ENCODE measurements at places on chromosomes 1 and 21. TPM values are rescaled to one million over a fixed set of nuclear protein-coding genes. Genes with fewer than 3 reads are reported as not detected.
A peak's percentile ranks its signal among the peaks of the same experiment; 100 is the strongest.

DNA sequence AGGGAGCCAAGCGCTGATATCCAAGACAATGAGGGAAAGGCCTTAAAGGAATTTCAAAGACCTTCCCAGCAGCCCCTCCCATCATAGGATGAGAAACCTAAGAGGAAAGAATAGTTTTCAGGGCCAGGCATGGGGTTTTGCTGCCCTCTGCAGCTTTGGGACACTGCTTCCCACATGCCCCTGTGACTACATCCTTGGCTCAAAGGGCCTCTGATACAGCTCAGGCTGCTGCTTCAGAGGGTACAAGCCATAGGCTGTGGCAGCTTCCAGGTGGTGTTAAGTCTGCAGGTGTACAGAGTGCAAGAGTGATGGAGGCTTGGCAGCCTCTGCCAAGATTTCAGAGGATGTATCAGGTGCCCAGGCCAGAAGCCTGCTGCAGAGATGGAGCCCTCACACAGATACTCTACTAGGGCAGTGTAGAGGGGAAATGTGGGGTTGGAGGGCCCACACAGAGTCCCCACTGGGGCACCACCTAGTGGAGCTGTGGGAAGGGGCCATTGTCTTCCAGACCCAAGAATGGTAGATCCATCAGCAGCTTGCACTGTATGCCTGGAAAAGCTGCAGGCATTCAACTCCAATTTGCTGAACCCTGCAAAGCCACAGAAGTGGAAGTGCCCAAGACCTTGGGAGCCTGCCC lies 125.8 kb downstream of the SLC45A1 start:
- peaks cover 15% of the 10 kb centered on the region for H3K36me3 ChIP-seq
- H3K27ac ChIP-seq, result no peak overlapping the region
- peaks cover 13% of the 10 kb centered on the region for H3K27me3 ChIP-seq
- DNase-seq, result no peak
- H3K4me3 ChIP-seq, result no peak overlapping the region

DNA sequence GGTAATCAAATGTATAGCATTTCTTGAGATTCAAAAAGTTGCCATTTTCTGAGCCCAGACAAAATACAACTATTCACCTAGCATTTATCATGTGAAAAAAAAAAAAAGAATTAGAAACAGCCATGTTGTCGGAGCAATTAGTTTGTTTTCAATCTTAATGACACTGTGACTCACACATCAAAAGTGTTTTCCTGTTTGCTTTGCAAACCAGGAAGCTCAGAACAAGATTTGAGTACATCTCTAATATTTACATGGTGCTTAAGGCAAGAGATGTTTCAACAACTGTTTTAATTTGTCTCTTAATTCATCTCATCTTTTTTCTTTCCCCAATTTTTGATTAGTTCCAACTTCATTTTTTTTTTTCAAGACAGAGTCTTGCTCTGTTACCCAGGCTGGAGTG lies 62.5 kb upstream of the CAPZB start:
- no peaks in the 10 kb centered on the region for H3K4me1 ChIP-seq
- no peak overlapping the region for H3K27ac ChIP-seq
- no peak overlapping the region for H3K4me3 ChIP-seq
- peaks cover 2% of the 10 kb centered on the region for H3K27me3 ChIP-seq
- H3K36me3 ChIP-seq, result peaks cover 21% of the 10 kb centered on the region

DNA sequence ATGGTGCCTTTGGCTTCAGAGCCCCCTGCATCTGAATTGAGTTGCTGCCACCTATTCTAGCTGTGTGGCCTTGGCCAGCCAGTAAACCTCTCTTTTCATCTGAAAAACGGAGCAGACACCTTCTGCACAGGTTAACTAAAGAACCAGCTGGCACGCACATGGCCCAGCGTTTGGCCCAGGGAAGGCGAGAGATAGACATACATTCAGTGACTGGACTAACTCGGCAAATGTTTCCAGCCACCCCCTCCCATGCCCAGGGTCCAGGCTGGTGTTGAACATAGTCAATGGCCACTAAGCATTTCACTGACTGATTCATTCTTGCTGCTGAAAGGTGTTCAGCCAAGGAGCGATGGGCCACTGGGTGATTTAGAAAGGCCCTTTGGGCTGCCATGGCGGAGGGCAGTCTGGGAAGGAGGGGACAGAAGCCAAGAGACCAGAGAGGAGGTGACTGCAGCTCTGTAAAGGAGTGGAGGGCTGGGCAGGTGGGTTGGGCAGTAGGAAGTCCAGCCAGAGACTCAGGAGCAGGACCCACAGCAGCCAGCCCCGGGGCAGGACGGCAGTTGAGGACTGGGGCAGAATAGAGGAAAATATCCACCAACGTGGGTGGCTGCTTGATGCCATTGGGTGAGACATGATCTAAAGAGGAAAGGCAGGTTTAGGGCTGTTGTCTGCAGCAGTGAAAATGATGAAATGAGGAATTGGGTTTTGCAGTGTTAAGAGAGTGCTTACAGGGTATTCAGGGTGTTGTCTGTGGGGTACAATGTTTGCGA lies 184.3 kb downstream of the HIVEP3 start:
- H3K27ac ChIP-seq, result no peak overlapping the region
- no peaks in the 10 kb centered on the region for H3K36me3 ChIP-seq
- no peak overlapping the region for H3K4me3 ChIP-seq

INAVA gene
- total RNA-seq, result 2.4 TPM

DNA sequence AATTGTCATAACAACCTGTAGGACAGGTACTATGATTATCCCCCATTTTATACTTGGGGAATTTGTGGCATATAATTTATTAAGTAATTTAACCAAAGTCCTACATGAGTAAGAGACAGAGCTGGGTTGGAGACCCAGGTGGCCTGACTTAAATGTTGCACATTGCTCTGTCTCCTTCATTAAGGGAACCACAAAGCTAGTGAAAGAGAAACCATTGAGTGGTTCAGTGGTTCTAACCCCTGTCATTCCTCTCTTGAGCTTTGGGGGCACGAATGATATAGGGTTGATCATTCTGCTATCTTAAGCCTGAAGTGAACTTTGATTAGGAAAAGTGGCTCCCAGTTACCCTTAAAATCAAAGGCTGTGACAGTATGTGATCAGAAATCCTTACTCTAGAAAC lies 5.3 kb upstream of the MAP3K7CL start:
- H3K27me3 ChIP-seq, result peaks cover 3% of the 10 kb centered on the region
- H3K36me3 ChIP-seq, result no peaks in the 10 kb centered on the region

IGSF9 gene
- total RNA-seq, result 23.4 TPM

- DNase-seq, result no peak
- H3K4me1 ChIP-seq, result no peaks in the 10 kb centered on the region
- no peak overlapping the region for H3K27ac ChIP-seq
- no peaks in the 10 kb centered on the region for H3K27me3 ChIP-seq
- H3K36me3 ChIP-seq, result peaks cover 4% of the 10 kb centered on the region
Observed at GRCh38 chr1:4624801-4625200, 29.6 kb upstream of the AJAP1 start.

GRCh38 chr1:86747304-86747703 lies 42.9 kb downstream of the SH3GLB1 start:
- H3K27me3 ChIP-seq, result no peaks in the 10 kb centered on the region
- H3K27ac ChIP-seq, result no peak overlapping the region
- H3K36me3 ChIP-seq, result no peaks in the 10 kb centered on the region

- H3K4me1 ChIP-seq, result peaks cover 39% of the 10 kb centered on the region
- H3K4me3 ChIP-seq, result no peak overlapping the region
- peaks cover 6% of the 10 kb centered on the region for H3K27me3 ChIP-seq
- no peaks in the 10 kb centered on the region for H3K36me3 ChIP-seq
- peak; percentile 83 for DNase-seq
Observed at GRCh38 chr21:42258150-42258884, 39.4 kb downstream of the ABCG1 start.

HENMT1 gene
- 15.9 TPM for total RNA-seq

- no peak overlapping the region for H3K27ac ChIP-seq
- no peaks in the 10 kb centered on the region for H3K4me1 ChIP-seq
- H3K36me3 ChIP-seq, result no peaks in the 10 kb centered on the region
- DNase-seq, result no peak
- no peaks in the 10 kb centered on the region for H3K27me3 ChIP-seq
Observed at GRCh38 chr1:245428681-245429080, 273.9 kb downstream of the KIF26B start.

BRDT gene
- total RNA-seq, result not detected

GRCh38 chr1:36446271-36446670 lies 4.0 kb downstream of the OSCP1 start:
- peak; percentile 62 for DNase-seq
- peak overlapping the region; percentile 46 for H3K27ac ChIP-seq
- no peaks in the 10 kb centered on the region for H3K36me3 ChIP-seq
- H3K4me1 ChIP-seq, result peaks cover 24% of the 10 kb centered on the region
- peaks cover 2% of the 10 kb centered on the region for H3K27me3 ChIP-seq

LCA5L gene
- total RNA-seq, result not detected

DNA sequence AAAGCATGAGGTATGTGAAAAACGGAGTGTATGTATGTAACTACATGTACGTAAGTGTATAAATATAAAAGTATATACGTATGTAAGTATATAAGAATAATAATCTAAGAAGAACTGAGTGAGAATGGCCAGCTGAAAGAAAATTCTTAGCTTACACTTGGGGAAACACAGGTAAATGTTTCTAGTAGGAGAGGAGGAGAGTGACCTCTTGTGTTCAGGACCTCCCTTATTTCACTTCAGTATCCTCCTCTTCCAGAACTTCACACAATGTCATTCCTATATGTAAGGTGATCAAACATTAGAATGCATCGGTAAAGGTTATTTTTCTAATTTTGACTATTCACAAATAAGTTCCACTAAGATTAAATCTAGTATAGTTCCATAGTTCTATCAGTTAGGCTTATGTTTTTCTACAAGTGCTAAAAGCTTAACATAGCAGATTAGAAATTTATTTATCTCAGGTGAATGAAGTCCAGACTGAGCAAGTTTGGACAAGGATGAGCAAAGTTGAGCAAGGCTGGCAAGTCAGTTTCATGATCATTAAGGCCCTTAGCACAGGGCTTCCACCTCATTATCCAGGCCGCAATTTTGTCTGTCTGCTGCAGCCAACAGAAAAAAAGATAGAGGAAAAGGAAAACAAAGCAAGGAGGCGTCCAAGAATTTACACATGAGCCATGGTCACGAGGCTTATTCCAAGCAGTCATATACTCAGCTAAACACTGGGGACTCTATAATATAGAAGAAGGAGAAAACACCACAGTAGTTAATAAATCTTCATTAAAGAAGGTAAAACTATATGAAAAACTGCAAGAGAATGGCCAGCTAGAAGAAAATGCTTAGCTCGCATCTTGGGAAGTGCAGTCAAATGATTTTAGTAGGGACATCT lies 7.1 kb upstream of the MROH9 start:
- no peak overlapping the region for H3K27ac ChIP-seq
- H3K27me3 ChIP-seq, result peaks cover 2% of the 10 kb centered on the region
- DNase-seq, result no peak
- H3K4me1 ChIP-seq, result no peaks in the 10 kb centered on the region

NTRK1 gene
- total RNA-seq, result 296 TPM

LCE3D gene
- not detected for total RNA-seq

- no peaks in the 10 kb centered on the region for H3K36me3 ChIP-seq
- H3K4me3 ChIP-seq, result no peak overlapping the region
- no peak overlapping the region for H3K27ac ChIP-seq
- DNase-seq, result no peak
- H3K27me3 ChIP-seq, result no peaks in the 10 kb centered on the region
Observed at GRCh38 chr1:89641781-89642180, 8.9 kb downstream of the LRRC8C start.

- peaks cover 7% of the 10 kb centered on the region for H3K36me3 ChIP-seq
- H3K4me1 ChIP-seq, result peaks cover 18% of the 10 kb centered on the region
- no peak overlapping the region for H3K4me3 ChIP-seq
- no peak overlapping the region for H3K27ac ChIP-seq
Observed at GRCh38 chr1:109381573-109381972, 16.1 kb downstream of the SORT1 start.

- no peaks in the 10 kb centered on the region for H3K36me3 ChIP-seq
- peak overlapping the region; percentile 60 for H3K27ac ChIP-seq
- DNase-seq, result no peak
- no peak overlapping the region for H3K4me3 ChIP-seq
- peaks cover 4% of the 10 kb centered on the region for H3K27me3 ChIP-seq
- H3K4me1 ChIP-seq, result peaks cover 27% of the 10 kb centered on the region
Observed at GRCh38 chr1:83849191-83850061, 149.5 kb downstream of the TTLL7 start.

GJA4 gene
- not detected for total RNA-seq

OR2L2 gene
- 0.25 TPM for total RNA-seq

SPATA45 gene
- not detected for total RNA-seq

DNA sequence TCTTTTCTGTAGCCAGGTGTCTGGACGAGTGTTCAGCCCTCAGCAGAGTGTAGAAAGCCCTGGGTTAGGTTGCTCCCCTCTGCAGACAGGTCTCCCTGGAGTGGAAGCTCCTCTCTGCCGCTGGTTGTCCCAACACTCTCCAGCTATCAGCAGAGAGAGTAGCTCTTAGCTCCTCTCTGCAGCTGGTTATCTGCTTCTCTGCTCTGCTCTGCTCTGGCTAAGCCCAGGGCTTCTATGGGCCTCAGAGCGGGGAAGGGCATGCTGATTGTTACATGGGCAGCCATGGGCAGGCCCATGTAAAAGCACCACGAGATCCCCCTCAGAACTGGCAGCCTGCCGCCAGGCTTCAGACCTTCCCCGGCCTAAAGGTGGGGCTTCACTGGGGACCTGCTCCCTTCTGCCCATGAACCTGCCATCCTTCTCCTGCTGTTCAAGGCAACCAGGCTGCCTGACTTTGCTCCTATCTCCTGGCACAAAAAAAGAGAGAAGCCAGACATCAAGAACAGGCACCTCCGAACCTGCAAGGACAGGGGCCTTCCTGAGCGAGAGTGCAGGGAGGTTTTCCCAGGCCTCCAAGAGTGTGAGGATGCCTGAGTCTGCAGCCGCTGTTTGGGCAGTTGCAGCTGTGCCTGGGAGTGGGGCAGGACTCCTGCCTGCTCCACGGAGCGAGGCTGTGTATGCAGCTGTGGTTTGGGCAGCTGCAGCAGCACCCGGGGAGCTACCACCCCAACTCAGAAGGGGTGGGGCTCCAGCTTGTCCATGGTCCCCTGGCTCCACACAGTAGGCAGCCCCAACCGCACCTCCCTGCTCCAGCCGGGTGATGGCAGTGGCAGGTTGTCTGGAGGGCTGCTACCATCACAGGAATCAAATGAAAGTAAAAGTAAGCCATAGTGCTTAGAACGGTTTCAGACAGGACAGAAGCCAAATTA lies 973.7 kb downstream of the LTN1 start:
- H3K36me3 ChIP-seq, result no peaks in the 10 kb centered on the region
- H3K4me1 ChIP-seq, result no peaks in the 10 kb centered on the region
- H3K27me3 ChIP-seq, result no peaks in the 10 kb centered on the region
- no peak overlapping the region for H3K27ac ChIP-seq

CFAP141 gene
- total RNA-seq, result not detected

CBS gene
- total RNA-seq, result 232 TPM

DNA sequence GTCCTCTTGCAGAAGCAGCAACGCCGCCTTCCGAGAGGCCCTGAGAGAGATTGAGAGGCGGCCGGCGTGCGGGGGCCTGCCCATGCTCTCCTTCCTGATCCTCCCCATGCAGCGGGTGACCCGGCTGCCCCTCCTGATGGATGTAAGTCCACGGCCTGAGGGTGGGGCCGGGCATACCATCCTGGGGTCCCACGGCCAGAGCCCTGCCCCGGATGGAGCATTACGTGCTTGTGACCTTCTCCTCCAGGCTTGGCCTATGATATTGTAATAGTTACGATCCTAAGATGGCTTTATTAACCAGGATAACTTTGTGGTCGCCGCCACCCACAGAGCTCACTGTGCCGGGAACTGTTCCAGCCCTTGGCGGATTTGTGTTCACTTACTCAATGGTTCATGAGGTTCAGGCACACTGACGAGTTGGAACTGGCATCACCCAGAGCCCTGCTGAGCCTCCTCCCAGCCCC lies 18.9 kb downstream of the ARHGEF16 start:
- DNase-seq, result no peak
- H3K27ac ChIP-seq, result no peak overlapping the region
- peaks cover 7% of the 10 kb centered on the region for H3K27me3 ChIP-seq
- no peak overlapping the region for H3K4me3 ChIP-seq

GRCh38 chr1:204032642-204033235 lies 40.2 kb upstream of the SOX13 start:
- DNase-seq, result no peak
- no peak overlapping the region for H3K27ac ChIP-seq
- peaks cover 2% of the 10 kb centered on the region for H3K4me1 ChIP-seq
